ENCODE measurements at places on chromosomes 1 and 21.

DNA sequence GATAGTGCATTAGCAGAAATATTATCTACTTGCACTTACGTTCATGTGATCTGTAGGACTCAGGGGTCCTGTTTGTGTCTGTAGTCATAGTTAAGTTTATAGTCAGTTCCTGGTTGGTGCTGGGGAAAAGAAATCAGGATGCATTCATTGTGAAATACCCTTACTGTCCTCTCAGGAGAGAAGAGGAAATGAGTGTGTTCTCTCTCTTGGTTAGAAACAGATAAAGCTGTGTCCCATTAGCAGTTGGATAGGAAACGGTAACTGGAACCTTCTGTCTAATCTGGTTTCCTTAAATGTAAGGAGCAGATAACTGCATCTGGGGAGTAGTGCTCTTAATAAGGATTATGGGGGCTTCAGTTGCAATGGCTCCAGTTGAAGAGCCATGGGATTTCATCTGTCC, 8.9 kb downstream of the SDCCAG8 start:
- no peak for DNase-seq

- DNase-seq, result no peak
Observed at GRCh38 chr1:89809556-89809955, 11.3 kb upstream of the LRRC8D start.

GRCh38 chr1:239164451-239165180, 221.8 kb upstream of the CHRM3 start:
- DNase-seq, result no peak

DNA sequence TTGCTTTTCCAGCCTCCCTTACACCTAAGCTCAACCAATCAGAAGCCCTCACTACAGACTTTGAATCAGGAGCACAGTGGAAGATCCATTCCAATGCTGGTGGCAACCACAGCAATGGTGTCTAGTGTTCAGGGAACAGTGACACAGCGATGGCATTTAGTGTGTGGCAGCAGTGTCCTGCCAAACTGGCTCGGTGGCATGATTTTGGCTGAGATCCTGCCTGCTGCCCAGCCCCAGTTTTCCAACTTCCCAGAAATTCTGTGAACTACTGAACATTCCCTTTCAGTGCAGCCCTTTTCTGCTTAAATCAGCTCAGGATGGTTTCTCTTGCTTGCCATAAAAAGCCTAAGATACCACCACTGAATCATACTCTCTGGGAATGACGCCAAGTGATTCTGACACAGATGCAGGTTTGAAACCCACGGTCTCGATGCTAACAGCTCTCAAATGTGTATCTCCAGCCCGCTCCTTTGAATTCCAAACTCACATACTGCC, 8.8 kb downstream of the ASAP3 start:
- no peak for DNase-seq

DNA sequence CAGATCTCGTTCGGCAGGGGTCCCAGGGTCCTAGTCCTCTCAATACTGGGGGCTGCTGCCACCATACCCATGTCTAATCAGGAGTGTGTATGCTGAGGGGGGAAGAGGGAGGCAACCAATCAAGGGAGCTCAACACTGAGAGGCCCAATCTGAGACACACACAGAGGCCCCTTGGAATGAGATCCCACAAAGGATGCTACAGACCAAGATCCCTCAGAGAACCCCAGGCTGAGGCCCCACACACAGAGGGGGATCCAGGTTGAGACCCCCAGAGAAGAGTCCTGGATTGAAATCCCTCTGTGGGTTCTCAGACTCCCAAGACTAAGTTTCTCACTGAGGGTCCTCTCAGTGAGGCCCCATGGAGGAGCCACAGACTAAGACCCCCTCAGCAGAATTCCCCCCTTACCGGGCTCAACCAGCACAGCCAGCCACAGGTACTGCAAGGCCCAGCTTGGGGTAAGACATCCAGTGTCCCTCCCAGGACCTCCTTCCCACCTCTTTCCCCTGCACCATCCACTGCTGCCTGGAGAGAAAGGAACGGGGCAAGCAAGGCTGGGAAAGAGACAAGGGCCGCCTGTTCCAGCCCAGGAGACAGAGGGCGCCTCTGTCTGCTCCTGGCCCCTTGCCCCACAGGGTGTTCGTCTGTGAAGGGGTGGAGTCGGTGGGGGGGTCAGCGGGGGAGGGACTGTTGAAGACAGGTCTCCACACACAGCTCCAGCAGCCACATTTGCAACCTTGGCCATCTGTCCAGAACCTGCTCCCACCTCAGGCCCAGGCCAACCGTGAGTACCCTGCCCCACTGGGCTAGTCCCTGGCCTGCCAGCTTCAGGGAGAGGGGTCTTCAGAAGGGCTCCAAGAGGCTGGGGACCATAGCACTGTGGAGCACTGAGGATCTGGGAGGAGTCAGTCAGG, at the start of gene S100A1:
TSS of gene S100A1 (plus strand) at position 720 of the 912 bp plus-strand sequence. CDS start 2,088 bp downstream, outside the sequence.
- no peak for DNase-seq

DNA sequence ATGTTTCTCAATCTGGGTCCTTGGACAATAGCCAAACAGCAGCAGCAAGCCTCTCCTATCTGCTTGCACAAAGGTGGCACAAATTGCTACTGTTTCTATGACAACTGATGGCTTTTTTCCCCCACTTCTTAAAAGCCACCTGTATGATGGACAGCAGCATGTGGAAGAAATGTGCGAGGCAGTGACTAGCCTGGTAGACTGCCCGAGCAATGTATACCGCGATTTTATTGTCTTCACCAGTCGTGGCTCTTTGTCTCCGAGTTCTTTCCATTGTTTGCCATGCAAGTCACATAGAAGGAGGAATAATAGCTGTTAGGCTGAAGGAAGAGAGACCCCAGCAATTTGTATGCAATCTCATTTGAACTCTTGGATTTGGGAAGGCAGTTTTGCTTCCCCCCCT, 79.4 kb downstream of the S1PR1 start:
- DNase-seq, result no peak

DNA sequence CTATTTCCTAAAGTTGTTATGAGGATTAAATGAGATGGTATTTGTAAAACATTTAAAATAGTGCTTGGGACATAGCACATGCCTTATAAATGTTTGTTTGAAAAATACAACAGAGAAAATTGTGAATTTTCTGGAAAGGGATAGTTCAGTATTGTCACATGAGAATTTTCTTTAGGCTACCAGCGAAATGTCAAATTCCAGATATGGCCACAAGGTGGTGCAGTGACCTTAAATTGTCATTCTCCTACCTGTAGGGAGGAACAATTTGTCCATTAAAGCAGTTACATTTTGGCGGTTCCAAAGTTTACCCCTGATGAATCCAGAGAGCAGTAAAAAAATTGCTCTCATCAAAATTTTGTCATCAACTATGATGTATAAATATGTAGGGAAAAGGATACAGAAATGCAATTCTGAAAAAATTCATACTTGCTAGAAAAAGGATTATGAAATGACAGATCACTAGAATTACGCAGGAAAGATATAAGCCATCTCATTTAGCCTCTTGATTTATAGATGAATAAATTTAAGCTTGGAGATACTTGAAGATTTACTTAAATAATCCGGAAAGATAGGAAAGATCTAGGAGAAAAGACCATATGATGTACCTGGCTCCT, 50.2 kb upstream of the TSHB start:
- DNase-seq, result no peak

DNA sequence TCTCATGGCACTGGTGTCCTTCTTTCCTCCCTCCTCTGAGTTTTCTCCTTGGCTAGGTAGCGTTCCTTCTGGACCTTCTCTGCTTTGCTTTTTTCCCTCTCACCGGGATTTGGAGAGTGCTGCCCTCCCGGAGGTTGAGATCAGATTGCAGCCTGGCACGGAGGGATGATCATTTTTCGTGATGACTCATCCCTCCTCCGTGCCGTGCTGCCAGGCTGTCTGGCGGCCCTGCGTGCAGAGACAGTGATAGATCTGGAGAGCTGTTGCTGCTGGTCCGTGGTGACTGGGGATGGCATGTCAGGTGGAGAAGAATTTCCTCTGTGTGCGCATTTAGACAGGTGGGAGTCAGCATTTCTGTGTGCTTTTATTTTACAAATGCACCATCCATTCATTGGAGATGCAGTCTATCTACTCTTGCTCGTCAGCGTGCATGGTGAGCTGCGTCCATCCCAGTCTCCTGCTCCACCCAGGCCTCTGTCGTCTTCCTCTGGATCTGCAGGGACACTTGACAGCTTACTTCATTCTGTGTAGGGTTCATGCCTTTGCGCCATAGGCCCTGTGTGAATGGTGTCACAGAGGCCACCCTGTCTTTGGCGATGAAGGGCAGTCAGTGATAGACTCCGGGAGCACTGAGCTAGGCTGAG, 104.4 kb downstream of the PCBP3 start:
- no peak for DNase-seq

- no peak for DNase-seq
Observed at GRCh38 chr1:77899647-77900320, 11.4 kb downstream of the NEXN start.

DNA sequence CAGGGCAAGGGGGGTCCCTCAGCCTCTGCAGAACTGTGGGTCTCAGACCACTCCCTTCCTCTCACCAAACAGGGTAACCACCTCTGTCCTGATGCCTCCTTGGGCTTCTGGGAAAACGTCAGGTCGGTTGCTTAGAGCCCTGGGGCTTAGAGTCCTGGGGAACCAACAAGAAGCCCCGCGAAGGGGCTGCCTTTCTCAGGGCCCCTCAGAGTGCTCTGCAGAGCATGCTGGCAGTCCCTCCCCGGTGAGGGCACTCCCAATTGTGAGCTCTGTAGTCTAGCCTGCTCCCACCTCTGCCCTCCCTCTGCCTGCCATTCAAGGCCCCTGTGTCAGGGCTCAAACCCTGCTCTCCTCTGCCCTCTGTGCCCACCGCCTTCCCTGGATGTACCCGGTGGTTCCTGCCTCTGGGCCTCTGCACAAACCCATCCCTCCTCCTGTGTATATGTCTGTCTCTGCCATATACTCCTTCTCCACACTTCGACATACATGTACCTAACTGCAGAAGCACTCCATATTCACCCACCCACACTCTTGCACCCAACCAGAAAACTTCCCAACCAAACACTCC, 92.3 kb downstream of the DMRTB1 start:
- DNase-seq, result no peak

GRCh38 chr1:44354268-44354839, 703 bp downstream of the ERI3 start:
- no peak for DNase-seq

GRCh38 chr1:241957692-241958494, at the start of gene BECN2:
Gene BECN2, plus strand, starts transcription at chr1:241957767. Its CDS starts 0 bp downstream, at chr1:241957767.
- DNase-seq, result no peak

- DNase-seq, result no peak
Observed at GRCh38 chr1:238722812-238723211, 663.6 kb upstream of the CHRM3 start.
